ENCODE measurements at places on chromosomes 7 and 10. TPM values are rescaled to one million over a fixed set of nuclear protein-coding genes. Genes with fewer than 3 reads are reported as not detected.

SSC4D gene
- 7.6 TPM for total RNA-seq

- no peak for DNase-seq
These were observed 103.7 kb downstream of the HECTD2 start for GRCh38 chr10:91513598-91514424.

GRCh38 chr10:8298896-8299570 lies 244.5 kb downstream of the GATA3 start:
- no peak for DNase-seq

TSPAN15 gene
- total RNA-seq, result 20.0 TPM

UCN3 gene
- not detected for total RNA-seq

DPP6 gene
- total RNA-seq, result 0.99 TPM

DNA sequence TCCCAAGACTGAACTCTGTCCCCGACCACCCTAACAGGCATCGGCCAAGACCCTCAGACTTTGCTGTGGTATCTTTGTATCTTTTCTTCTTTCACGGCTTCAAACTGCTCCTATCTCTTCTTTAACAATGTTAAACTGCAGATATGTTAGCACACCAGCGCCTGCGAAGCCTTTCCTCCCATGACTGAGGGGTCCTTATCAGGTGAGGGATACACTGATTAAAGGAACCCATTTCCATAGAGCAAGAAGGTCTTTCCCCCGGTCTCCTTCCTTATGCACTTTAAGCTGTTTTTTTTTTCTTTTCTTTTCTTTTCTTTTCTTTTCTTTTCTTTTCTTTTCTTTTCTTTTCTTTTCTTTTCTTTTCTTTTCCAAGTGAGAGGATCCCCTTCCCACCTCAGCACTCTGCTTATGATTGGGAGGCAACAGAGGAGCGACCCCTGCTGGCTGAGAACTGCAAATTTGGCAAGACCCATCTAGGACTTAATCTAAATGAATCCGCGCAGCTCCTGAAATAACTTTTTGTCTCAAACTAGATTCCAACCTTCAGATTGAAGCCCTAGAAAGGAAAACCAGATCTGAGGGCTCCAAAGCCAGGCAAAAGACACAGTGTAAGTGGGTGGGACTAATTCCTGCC lies 109.9 kb downstream of the ITGB8 start:
- DNase-seq, result peak; percentile 78

- DNase-seq, result no peak
These were observed 104.7 kb downstream of the NPSR1 start for GRCh38 chr7:34762764-34763163.
